ENCODE measurements at places on chromosomes 6 and 20.
A peak's percentile ranks its signal among the peaks of the same experiment; 100 is the strongest.

DNA sequence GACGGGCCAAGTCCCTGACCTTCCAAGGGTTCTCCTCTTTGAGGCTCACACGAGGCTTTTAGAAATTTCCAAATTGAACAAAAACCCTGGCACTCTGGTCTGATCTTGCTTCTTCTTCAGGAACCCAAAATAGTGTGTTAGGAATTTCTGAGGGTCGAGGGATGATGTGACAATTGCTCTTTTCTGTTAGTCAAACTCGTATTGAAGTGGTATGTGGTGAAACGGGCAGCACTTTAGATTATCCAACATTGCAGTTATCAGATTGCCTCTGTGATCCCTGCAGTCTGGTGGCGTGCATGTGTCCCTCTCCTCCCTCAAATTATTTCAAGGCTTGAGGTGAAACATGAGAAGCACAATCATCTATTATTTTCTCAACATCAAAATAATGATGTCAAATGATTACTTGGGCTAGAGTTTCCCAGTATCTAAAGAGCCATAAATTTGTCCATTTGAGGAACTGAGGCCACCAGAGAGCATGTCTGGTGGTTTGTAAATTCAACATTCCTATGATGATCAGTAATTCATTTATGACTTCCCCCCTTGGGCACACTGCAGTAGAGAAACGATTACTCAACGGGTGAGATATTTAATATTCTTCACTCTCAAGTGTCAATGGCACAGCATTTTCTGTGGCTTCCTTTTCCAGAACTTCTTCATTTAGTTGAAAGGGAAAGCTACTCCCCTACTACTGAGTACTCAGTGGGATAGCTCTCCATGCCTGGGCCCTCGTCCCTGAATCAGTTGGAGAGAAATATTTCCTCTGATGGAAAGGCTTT, 308.6 kb upstream of the MAP3K7 start:
- ATAC-seq: no peak

DNA sequence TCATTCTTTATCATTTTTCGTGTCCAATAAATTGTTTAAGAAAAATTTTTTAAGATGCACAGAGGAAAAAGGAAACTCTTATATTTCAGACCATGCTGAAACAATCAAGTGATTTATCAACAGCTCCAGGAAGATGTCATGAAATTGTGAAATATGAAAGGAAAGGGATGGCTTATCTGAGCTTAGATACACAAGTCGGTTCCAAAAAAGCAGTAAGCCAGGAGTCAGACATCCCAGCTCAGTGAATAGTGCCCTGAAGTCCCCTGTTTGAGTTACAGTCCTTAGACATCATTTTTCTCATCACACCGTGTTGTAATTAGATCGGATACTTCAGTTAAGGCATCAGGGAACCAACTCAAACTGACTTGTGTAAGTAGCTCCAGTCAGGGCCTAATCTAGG, 91.0 kb upstream of the SSTR4 start:
- ATAC-seq: no peak

- no peak for ATAC-seq
Measured at GRCh38 chr6:155265843-155266535, 2.2 kb downstream of the CLDN20 start.

DNA sequence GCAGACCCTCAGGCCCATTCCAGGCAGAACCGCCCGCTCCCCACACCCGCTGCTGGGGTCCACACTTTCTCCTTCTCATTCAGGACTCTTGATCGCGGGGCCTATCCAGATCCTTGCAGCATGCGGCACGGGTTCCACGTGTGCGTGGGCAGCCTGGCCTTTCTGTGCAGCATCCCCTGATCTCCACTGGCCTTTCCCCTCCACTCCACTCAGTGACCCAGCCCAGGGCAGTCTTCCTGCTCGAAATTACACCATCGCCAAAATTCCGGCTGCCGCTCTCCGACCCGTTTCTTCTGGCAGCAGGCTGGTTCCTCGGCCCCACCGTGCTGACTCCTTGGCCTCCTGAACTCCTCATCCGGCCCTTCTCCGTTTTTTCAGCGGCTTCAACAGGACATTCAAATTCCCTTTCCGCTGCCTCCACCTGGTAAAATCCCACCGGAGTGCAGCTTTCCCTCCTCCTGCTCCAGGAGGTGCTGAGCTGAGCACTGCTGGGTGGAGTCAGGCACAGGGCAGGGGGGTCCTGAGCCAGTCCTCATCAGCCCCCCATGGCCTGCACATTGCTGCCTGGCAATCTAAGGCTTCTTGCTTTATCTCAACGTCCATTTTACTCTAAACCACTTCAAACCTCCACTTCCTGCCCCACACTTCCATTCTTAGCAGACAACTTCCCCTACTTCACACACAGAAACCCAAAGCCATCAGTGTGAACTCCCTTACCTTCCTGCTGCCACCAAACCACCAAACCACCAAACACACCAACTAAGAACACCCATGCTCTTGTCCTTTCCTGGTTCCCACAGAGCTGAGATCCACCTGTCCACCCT, 9.0 kb downstream of the SFT2D1 start:
- ATAC-seq: no peak

DNA sequence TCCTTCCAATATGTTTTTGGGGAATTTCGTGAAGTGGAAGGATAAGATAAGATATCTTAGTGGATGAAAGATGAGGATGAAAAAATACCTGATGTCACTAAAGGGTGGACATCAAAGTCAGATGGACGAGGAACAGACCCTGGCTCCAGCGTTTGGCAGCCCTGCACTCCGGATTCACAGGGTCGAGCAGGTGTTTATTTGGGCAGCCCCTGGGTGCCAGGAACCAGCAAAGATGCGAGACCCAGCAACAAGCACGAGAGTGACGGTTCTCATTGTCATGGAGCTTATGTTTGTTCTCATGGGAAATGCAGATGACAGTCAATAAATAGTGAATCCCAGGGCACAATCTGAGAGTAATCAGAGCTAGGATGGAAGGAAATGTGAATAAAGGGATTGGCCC, 131.1 kb downstream of the PHACTR3 start:
- no peak for ATAC-seq

DNA sequence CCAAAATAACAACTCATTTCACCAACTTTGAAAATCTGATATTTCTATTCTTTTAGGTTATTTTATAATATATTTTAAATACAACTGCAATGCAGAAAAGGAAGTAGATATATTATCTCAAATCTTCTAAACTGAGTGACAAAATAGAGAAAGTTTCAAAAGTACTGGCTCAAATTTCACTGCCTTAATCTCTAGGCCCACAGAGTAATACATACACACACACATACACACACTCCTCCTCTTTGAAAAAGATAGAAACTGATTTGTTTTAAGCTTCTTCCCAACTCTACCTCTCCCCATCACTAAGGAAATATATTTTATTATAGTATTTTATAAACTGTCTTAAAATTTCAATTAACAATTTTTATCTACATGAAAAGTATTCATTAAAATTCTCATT, 36.2 kb downstream of the ARHGAP18 start:
- no peak for ATAC-seq

GRCh38 chr6:26158581-26159356, 71.5 kb downstream of the HFE start:
- no peak for ATAC-seq

DNA sequence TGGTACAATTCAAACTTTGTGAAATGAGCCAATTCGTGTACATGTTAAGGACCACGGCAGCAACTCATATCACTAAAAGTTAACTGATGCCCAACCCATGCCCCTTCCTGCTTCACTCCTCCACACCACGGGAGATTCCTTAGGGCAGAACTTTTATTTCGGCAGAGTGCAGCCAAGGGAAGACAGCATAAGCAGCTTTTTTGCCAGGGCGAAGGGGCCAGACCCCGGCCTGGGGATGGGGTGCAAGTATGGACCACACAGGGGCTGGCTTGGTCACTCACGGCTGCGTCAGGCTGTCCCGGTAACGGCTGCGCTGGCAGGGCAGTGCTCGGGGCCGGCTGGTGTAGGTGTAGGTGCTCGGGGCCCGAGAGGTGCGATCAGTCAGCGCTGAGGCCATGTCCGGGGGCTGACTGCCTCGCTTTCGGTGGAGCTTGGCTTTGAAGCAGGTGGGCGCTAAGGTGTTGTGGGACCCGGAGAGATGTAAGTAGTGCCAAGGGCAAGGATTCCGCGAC, 792 bp downstream of the RSPH3 start:
- peak; percentile 35 for ATAC-seq

DNA sequence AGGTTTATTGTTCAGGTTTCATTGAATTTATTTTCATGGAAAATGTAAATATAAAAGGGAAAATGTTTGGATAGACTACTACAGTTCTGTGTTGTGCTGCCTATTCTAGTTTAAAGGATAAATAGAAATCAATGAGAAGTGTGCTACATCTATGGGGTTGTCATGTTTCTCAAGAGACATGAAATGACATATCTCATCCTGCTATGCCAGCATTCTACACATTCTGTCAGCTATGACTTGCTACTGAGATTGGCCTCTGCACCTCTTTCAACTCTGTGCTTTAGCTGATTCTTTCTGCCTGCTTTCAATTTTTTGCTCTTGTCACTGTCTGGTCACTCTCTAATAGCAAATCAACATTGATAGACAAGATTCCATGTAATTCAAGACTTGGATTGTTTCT, 33.8 kb upstream of the COL19A1 start:
- no peak for ATAC-seq

GRCh38 chr6:17096096-17096495, 5.8 kb upstream of the STMND1 start:
- no peak for ATAC-seq

- no peak for ATAC-seq
Measured at GRCh38 chr6:155155787-155156447, 107.9 kb upstream of the CLDN20 start.

DNA sequence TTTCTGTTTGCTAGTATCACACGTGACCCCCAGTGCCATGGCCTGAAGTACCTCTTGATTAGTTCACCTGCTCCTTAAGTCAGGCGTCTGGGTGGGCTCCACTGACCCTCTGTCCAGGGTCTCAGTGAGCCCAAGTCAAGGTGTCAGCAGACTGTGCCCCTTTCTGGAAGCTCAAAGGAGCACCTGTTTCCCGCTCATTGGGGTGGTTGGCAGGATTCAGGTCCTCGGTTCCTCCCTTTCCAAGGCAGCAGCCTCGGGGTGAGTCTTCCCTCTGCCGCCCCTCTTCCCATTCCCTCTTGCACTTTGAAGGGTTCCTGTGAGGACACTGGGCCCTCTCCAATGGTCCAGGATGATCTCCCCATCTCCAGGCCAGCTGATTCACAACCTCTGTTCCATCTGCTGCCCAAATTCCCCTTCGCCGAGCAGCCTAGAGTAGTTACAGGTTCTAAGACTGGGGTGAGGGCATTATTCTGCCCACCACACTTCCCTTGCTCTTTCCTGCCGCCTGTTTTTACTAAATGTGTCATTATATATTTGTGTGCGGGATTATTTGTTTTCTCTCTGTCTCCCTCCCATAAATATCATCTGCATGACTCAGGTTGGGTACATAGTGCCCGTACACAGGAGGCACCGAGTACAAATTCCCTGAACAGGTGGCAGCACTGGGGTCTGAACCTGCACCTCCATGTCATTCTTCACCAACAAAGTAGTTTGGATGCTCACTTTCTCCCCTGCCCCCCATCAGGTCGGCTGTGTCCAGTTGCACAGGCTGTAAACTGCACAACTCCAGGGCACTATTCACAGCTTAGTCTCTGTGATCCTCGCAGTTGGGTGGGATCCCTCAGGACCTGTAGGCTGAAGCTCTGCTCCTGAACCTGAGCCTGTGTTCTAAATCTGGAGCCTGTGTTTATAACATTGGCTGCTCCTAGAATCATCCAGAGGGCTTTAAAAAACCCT, 58.5 kb downstream of the RBM38 start:
- ATAC-seq: no peak

GRCh38 chr6:47245745-47246371, 63.8 kb downstream of the TNFRSF21 start:
- peak; percentile 42 for ATAC-seq

- no peak for ATAC-seq
Measured at GRCh38 chr6:1297746-1298145, 14.2 kb upstream of the FOXQ1 start.

DNA sequence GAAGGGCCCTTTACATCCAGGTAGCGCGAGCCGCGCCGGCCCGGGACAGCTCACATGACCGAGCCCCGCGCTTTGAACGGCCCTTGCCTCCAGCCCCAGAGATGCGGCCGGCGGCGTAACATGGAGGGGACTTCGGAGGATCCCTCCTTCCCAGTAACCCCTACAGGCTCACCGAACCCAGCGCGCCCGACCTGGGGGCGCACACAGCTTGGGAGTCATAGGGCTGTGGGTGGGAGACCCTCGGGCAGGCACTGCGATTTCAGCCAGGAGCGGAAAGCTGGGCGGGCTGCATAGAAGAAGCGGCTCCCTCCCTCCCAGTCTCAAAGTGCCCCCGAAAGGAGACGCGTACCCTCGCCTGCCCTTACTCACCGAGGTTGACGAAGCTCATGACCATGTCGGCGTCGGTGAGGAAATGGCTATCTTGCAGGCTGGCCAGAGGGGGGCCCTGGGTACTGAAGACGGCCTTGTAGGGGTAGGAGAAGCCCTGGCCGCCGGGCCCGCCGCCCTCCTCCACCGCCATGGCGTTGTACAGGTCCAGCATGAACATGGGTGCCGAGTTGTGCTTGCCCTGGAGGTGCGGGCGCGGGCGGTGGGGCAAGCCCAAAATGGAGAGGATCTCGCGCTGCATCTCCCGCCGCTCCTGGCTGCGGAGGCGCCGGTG, 975 bp downstream of the BMP7 start:
- peak; percentile 25 for ATAC-seq

DNA sequence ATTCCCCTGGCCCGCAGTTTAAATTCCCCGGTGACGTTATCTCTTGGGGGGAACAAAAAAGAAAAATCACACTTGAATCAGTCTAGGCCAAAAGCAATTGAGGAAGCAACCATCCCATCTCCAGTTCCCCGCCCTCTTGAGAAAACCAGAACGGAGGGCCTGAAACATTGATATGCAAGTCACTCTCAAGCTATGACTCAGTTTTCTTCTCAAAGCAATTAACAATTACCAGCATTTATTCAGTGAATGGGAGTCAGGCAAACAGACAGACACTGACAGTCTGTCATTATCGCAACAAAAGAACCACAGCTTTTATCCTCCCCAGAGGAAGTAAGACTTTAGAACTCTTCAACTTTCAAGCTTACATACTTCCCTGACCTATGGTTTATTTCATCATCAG, 100.9 kb downstream of the OPRM1 start:
- ATAC-seq: peak; percentile 94

DNA sequence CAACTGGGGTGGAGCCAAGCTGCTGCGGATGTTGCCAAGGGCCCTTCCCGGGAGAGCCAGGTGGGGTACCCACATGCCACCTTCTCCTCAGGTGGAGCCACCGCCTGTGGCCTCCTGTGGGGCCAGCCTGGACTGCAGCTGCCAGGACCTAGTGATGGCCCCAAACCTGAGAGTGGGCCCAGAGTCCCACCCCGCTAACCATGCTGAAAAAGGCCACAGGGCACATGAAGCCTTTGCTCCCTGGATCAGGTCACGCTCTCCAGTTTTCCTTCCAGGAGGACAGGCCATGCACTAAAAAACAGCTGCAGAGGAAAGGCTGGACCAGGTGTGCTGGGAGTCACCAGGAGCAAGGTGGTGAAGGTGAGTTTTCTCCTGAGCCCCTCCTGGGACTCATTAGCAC, 73.9 kb upstream of the SLC22A16 start:
- ATAC-seq: no peak

DNA sequence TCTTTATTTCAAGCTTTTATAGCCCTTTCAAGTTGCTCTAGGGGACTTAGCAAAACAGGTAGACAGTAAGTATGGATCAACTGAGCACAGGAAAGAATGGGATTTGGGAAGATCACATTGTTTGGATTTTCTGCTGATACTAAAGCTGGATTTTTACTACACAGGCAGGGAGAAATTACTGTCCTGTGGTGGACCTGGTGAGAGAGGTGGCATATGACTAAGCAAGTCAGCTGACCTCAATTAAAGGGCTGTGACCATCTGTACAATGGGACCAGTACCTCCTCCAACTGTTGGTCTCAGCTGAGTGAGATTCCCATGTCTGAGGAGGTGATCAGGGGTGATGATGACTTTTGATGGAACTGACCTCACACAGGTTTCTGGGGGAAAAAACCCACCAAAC, 28.0 kb downstream of the RREB1 start:
- ATAC-seq: no peak

Data from motor neuron (in vitro differentiated cells).